ENCODE measurements at places on chromosomes 1 and 21.

DNA sequence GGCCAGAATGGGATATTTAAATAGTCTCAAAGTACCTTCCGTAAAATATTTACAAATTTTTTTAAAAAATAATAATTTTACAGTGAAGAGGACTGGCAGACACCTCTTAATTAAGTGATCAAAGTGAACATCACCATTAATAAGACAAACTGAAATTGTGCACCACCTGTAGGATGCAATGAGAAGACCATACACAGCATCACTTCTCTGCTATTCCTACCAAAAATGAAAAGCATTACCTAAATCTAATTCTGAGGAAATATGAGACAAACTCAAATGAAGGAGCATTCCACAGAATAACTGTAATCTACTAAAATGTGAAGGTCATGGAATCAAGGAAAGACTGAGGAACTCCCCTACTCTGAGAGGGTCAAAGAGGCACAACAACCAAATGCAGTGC lies 68.2 kb upstream of the PRDX6 start:
- peak; percentile 15 for DNase-seq

GRCh38 chr1:37630426-37631028 lies 4.2 kb downstream of the RSPO1 start:
- DNase-seq, result no peak

DNA sequence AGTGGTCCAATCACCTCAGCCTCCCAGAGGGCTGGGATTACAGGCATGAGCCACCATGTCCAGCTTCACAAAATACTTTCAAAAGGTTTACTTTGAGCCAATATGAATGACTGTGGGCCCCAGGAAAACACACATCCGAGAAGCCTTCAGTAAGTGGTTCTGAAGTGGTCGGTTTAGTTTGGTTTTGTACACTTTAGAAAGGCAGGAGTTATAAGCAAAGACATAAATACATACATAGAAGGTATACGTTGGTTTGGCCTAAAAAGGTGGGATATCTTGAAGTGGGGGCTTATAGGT lies 3.2 kb upstream of the MIB2 start:
- DNase-seq, result no peak

DNA sequence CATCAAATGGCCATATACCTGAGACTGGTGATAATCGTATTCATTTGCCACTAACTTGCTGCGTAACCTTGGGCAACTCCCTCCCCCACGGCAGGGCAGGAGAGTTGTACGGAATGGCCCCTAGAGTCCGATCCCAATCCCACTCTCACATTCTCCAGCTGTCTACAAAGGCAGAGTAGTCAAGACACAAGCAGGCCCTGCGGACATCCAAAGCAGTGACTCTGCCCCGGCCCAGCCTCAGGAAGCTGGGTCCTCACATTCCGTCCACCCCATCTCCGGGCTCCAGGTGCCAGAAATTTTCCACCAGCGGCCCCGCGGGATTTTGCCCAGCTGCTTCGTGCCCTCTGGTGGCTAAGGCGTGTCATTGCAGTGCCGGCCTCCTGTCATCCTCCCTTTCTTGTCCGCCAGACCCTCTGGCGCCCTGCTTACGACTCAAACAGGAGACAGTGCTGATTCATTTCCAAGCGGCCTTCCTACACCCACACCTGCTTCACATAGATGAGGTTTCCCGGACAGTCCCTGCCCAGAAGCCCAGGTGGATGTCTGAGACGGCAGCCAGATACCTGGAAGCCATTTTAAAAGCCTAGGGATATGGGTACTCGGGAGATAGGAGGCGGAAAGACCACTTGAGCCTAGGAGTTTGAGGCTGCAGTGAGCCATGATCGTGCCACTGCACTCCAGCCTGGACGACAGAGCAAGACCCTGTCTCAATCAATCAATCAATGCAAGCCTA lies 2.9 kb upstream of the S100A2 start:
- peak; percentile 87 for DNase-seq

- DNase-seq, result peak; percentile 33
Measured at GRCh38 chr21:44800971-44801467, 601 bp downstream of the UBE2G2 start.

GRCh38 chr1:24694380-24694843 lies 50.8 kb upstream of the CLIC4 start:
- peak; percentile 59 for DNase-seq

GRCh38 chr1:97164276-97164639 lies 442.7 kb downstream of the PTBP2 start:
- DNase-seq, result no peak

DNA sequence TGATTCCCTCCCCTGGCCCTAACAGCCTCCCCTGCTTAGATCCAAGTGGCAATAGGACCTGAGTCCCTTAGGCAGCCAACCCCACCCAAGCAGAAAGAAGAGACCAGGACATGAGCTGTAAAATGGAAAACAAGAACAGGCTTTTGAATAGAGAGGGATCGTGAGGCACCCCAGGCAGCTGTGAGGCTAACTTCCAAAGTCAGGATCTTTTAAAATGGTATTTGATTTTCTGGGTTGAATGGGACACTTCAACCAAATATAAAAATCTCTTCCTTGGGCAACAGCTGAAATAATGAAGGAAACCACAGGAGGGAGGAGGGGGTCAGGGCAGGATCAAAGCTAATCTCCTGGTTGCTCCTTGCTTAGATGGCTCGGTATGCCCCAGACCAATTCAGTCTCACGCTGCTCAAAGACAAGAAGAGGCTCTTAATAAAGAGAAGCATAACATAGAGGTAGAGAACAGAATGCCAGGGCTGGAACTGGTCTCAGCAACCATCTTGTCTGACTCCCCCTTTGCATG lies 28.6 kb upstream of the AVPR1B start:
- DNase-seq, result no peak

- DNase-seq, result no peak
Measured at GRCh38 chr1:239053279-239053678, 333.1 kb upstream of the CHRM3 start.

GRCh38 chr1:64245495-64245894 lies 42.1 kb downstream of the UBE2U start:
- DNase-seq, result no peak

- no peak for DNase-seq
Measured at GRCh38 chr1:47646676-47647075, 208.8 kb downstream of the FOXD2 start.

DNA sequence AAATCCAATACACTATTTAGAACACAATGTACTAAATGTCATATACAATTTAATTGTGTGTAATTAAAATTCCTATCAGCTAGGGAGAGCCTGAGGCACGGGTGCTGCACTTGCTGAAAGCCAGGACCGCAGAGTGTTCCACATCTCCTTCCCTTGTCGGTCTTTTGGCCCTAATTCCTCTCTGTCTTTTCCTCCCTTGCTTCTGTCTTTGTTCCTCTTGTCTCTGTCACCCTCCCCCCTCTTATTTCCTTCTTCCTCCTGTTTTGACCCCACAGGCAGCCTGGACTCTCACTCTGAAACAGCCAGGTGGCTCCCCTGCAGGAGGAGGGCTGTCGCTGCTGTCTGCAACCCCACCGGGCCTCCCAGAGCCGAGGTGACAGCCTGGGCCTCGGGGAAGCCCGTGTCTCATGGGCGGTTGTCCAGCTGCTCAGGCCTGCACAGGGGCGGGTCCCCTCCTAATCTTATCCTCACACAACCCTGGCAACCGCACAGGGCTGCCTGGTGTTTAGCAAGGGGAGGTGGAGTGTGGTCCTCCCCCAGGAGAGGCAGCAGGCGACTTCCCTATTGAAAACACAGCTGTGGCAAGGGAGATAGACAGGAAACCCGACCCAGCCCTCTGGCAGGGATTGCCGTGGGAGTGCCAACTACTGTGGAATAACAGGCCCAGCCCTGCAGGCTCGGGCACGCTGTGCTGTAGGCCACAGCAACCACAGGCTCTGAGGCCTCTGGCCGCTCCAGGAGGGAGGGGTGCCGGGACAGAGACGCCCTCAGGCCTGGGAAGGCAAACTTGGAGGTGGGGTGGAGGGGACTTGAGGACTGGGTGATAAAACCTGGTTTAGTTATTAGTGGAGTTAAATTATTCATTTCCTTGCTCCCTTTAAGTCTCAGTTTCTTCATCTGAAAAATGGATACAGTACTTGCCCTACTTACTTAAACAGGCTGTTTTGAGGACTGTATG lies 68.8 kb upstream of the WDR26 start:
- DNase-seq, result peak; percentile 62

DNA sequence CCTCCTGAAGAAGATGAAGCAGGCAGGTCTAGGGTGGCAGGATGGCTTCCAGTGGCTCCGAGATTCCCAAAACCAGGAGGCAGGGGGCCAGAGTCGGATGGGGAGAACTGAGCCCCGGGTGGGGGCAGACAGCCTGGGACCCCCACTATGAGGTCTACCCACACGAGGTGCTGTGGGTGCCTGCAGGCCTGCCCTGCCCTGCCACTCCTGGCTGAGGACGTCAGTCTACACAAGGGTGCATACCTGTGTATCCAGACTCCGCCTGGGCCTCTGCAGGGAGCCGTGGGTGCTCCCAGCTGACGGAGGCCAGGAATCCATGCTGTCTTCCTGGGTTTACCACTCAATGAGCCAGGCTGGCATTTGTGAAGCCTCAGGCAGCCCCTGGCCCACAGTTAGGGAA lies 80.3 kb downstream of the PRDM16 start:
- DNase-seq, result no peak

DNA sequence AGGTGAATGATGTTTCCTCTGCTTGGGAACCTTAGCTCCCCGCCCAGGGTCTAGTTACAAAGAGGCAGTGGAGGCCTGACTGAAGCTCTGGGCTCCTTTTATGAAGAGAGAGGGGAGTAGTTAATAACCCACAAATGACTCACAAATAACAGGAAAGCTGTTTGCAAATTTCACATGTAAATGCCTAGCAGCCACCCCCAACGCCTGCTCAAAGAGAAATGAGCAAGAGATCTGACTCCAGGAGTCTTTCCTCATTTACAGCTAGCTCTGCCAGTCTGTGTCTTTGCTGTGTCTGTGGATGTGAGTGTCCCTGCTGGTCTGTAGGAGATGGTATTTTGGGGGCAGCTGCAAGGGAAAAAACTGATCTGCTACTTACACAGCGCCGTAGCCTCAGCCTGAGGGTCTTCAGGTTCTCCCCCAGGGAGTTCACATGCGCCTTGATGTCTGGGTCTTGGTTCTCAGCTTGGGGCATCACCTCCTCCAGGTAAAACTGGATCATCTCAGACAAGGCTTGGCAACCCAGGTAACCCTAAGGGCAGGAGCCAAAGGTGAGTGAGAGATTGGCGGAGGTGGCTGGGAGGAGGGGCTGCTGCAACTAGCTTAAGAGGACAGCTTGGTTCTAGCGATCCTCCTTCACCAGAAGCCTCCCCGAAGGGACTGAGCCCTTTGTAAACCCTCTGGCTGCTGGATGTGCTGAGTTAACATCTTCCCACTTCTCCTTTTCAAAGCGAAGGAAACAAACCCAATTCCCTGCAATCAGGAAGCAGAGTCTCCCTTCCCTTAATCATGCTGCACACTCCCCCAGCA lies at the start of gene IL19:
Gene IL19, plus strand, starts transcription at position 243 of the 807 bp plus-strand sequence. CDS start 65,890 bp downstream, outside the sequence.
- peak; percentile 70 for DNase-seq

GRCh38 chr1:233513431-233513830 lies 100.5 kb upstream of the KCNK1 start:
- DNase-seq, result no peak

DNA sequence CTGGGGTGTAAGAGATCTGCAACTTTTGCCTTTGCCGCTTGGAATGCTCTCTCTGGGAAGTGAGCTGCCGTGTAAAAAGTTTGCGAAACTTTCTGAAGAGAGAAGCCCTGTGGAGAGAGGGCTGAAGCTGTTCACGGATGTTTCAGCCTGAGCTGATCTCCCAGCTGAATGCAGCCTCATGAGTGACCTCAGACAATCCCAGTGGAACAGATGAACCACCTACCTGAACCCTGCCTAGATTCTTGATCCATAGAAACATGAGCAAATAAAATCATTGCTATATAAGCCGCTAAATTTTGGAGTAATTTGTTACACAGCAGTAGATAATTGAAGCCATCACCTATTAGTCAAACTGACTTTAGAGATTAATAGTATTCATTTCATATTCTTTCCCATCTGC lies 4.4 kb upstream of the ALG6 start:
- DNase-seq, result no peak

DNA sequence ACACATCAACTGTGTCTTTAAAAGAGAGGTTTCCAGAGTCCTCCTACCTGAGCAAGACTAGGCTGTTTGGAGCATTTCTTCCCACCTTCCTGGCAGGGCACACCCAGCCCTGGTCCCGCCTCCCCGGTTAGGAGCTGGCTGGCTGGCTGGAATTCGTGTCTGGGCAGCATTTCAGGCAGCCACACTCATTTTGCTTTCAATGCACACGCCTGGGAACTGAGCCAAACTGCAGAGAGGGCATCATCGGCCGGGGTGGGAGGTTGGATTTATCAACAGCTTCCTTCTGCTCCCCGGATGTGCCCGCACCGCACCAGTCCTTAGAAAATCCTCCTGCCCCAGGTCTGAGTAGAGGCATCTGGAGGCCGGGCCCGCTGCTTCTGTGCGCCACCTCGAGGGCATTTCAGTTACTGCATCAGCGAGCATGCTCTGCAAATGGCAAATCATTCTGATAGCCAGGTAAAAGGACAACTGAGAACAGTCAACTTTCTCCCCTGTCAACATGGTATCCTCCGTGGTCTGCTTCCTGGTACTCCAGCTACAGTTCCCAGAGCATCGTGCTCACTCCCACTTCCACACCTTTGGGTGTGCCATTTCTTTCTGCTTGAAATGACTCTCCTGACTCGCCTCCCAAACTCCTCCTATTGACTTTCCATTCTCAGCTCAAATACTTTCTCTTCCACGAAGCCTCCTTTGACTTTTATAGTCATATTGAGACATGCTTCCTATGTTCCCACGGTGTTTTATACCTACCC lies 20.6 kb downstream of the TCEA3 start:
- peak; percentile 93 for DNase-seq

DNA sequence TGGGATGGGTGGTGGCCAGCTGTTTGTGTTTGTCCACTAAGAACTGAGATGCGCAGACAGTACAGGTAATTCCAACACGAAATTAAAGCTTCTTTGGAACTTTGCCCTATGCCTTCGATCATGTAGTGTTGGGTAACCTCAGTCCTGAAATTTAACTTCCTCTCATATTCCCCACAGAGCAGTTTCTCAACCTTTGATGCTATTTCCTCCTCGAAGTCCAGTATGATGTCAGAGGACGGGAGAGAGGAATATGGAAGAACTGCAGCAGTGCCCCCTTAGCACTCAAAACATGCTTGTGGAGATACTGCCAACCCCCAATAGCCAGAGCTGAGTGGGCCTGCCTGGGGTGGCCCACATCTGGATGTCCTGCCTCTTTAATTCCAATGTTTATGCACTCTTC lies 3.6 kb downstream of the LPAR3 start:
- no peak for DNase-seq

- no peak for DNase-seq
Measured at GRCh38 chr1:19645411-19646251, 1.5 kb downstream of the NBL1 start.

GRCh38 chr1:224894915-224895314 lies 34.6 kb upstream of the DNAH14 start:
- DNase-seq, result peak; percentile 34

DNA sequence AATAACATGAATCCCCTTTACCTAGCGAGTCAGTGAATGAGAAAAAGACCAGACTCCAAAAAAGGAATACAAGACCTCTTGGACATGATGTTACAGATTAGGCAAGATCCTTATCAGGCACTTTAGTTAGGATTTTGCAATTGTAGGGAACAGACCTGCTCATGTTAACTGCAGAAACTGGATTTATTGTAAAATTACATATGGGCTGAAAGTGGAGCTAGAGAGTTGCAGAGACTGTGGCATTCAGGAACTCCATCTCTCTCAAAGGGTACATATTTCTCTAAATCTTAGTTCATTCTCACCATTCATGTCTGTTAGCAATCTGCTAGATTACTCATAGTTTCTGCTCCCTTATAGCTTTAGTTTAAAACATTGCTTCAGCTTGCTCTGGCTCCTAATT lies 142.2 kb downstream of the PAPPA2 start:
- peak; percentile 44 for DNase-seq
